ENCODE measurements at places on chromosomes 11 and 22.
A peak's percentile ranks its signal among the peaks of the same experiment; 100 is the strongest.

GRCh38 chr22:26975865-26976264 is 318.5 kb downstream of the MIAT start:
- DNase-seq = no peak

GRCh38 chr11:127993788-127994187 is 593.6 kb downstream of the ETS1 start:
- DNase-seq = no peak

DNA sequence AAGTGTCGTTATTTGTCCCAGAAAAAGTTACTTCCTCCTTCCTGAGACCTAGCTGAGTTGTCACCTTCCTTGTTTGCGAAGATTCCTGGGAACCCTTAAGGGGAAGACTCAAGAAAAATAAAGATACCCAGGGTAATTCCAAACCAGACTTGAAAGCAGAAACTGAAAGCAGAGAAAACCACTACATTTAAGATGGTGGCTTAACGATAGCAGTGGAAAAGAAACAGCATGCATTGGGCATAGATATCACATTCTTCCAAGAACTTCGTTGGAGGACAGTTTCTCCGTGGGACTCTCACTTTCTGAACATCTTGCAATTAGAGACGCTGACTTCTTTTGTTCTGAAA is 89.1 kb downstream of the FAM76B start:
- DNase-seq = no peak

DNA sequence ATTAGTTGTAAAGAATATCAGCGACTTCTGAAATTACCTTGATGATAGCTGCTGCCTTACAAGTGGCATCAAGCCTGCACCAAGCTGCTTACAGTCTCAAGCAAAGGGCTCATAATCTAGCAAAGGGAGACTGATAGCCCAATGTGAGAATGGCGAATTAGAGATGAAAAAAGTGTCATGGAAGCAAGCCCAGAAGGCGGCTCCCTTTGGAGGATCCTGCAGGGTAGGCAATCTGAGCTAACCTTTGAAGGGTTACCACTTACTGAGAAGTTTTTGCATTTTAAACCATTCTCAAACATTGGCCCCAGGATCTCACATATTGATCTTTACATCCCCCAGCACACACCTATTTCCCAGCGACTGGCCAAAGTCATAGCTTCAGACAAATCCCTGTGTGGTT is 18.5 kb downstream of the GAB2 start:
- DNase-seq = no peak

DNA sequence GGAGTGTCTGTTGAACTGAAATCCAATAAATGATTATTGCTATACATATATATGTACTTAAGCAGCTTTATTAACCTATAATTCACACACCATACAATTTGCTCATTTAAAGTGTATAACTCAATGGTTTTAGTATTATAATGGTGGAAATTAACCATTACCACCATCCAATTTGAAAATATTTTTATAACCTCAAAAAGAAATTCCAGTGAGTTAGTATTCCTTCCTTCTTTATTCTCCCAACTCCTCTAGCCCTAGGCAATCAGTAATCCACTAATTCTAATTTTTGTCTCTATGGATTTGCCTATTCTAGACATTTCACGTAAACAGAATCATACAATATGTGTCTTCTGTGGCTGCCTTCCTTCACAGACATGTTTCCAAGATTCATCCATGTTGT is 64.8 kb downstream of the MAPK1 start:
- DNase-seq = no peak

GRCh38 chr11:3221408-3222002 is 2.9 kb upstream of the MRGPRG start:
- DNase-seq = no peak

- DNase-seq = no peak
Observed at GRCh38 chr11:83026229-83026628, 45.5 kb downstream of the RAB30 start.

GRCh38 chr11:14974515-14975251 is 2.5 kb upstream of the CALCA start:
- DNase-seq = no peak

DNA sequence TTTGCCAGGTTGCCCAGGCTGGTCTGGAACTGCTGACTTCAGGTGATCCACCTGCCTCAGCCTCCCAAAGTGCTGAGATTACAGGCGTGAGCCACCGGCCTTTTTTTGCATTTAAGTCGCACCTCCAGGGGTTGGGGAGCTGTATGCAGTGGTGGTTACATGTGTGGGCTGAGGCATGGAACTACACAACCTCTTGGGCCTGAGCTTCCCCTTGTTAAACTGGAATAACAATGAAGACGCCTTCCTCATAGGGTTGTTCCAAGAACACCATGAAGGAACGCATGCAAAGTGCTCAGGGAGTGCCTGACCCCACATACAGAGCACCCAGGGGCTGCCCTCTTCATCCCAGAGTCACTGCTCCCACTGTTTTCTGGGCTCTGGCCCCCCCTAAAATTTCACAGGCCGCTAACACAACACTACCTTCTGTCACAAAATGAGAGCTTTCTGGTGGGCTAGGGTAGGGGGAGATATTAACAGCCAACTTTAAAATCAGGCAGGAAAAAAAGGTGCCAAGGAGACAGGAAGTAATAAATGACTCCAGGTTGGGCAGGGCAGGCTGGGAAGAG is 1.3 kb upstream of the FAM118A start:
- no peak for DNase-seq

- DNase-seq = no peak
Observed at GRCh38 chr11:34305193-34305592, 52.6 kb downstream of the ABTB2 start.

DNA sequence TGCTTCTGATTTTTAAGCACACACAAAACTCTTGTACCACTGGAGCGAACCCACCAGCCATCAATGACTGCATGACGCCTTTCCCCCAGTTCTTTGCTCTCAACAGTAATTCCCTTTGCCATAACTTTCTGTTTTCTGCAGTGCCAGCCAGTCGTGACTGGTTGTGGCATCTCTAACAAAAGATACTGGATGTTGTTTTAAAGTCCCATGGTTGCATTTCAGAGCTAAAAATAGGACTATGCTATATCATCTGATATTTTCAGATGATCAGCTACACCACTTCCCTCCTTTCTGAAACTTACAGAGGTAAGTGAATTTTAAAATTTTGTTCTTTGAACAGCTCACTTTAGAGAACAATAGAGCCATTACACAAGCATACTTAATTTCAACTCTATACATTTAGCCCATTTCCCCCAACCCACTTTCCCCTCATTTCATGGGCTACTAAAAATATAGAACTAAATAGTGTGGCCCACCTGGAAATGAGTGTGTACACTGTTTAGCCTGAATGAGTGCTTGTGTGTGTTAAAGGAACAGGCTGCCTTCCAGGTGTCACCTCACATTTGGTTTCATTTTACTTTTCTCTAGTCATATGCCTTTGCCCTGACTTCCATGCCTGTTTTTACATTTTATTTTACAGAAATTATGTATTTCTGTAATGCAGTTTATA is 136.9 kb upstream of the ZC3H12C start:
- no peak for DNase-seq

DNA sequence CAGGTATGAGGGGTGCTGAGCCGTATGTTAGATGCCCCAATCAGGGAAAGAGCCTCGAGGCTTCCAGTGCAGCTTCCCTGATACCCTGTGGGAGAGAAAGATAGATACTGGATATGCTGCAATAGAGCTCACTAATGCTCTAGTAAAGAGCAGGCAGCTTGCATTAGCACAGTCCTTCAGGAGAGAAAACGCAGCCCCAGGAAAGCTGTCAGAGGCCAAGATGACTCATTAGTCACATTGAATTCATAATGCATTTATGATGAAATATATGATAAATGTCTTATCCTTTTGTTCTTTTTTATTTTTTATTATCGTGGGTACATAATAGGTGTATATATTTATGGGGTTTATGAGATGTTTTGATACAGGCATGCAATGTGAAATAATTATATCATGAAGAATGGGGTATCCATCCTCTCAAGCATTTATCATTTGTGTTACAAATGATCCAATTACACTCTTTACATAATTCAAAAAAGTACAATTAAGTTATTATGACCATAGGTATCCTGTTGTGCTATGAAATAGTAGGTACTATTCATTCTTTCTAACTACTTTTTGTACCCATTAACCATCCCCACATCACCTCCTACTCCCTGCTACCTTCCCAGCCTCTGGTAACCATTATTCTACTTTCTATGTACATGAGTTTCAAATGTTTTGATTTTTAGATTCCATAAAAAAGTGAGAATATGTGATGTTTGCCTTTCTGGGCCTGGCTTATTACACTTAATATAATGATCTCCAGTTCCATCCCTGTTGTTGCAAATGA is 94.5 kb upstream of the TOP3B start:
- DNase-seq = no peak

DNA sequence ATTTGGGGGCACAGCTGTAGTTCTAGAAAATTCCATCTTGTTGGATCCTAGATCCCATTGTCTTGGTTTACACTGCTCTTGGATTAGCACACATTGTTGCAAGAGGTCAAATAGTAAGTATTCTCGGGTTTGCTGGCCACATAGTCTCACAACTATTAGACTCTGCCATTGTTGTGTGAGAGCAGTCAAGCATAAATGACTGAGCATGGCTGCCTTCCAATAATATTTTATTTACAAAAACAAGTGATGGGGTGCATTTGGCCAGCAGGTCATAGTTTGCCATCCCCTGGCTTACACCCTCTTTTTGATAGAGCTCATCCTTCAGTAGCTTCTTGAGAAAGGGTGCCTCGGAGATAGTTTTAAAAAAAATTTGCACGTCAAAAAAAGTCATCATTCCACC is 77.9 kb upstream of the ALX4 start:
- DNase-seq = peak; percentile 39

GRCh38 chr11:35139722-35140282 is 831 bp downstream of the CD44 start:
- no peak for DNase-seq

DNA sequence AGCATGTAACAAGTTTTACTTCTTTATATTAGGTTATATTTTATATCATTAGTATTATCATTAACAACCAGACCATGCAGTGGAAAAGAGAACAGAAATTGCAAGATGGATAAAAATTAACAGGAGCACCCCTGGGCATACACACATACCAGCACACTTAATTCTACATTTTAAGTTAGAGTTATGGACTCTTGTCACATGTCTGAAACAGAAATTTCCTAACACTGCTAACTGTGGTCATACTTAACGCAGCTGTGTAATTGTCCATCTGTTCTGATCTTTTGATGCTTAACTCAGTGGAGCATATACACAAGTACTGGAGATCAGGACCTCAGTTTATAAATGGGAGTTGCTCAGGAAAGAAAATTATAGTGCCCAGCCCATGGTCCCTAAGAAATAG is 358 bp downstream of the OR52H1 start:
- DNase-seq = no peak

DNA sequence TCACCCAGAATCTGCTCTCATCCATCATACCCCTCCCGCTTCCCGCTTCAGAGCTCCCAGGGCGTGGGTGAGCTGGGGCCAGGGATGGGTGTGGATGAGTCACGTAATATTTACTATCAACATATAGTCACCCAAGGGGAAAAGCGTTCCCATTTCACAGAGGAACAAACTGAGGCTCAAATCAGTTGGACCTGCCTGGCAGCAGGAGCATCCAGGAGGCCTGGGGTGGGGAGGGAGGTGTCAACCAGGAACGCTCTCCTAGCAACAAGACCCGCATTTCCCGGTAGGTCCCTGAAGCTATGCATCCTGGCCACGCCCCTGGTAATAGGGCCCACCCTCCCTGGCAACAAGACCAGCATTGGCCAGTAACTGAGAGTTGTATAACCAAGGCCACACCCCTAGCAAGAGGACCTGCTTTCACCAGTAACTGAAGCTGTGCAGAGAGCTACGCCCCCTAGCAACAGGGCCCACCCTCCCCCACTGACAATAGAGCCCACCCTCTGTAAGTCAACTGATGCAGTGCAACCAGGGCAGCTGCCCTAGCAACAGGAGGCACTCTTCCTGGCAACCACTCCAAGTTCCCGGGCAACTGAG is 32.7 kb upstream of the TXNRD2 start:
- DNase-seq = peak; percentile 4

- no peak for DNase-seq
Observed at GRCh38 chr22:49886346-49887063, 31.7 kb downstream of the ALG12 start.
